Stimulated activated CD4-positive, alpha-beta T cell treated with anti-CD3 and anti-CD28 coated beads, Interleukin-1b, Interleukin-23, amount 100 ng/mL, for 1 hour (primary cell): ENCODE measurements at places on chromosomes 5 and 9.

DNA sequence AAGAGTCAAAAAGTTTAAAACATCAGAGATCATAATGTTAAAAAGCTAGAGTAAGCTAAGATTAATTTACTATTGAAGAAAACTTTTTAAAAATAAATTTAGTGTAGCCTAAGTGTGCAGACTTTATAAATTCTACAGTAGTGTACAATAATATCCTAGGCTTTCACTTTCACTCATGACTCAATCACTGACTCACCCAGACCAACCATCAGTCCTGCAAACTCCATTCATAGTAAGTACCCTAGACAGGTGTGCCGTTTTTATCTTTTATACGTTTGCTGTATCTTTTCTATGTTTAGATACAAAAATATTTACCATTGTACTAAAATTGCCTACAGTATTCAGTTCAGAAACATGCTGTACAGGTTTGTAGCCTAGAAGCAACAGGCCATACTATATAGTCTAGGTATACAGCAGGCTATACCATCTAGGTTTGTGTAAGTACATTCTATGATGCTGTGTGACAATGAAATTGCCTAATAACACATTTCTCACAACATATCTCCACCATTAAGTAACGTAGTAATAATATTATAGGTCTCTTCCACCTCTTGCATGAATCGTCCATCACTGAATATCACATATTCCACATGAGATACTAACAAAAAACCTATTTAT, 59.2 kb downstream of the MEGF9 start:
- DNase-seq = no peak

DNA sequence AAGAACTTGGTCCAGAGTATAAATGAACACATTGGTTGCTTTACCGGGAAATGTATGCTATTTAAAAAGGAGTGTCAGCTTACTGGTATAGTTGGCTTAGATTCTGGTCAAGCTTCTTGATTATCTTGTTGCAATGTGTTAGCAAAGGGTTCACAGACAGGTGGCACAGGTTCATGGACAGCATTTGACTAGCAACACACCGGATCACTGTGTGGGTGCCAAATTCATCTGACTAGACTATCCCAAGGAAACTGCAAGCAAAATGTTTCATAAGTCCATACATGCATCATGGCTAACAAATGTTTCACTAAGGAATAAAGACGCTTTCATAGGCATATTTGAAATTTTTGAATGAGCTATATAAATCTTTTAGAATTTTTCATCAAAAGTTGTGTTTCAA, 274.1 kb downstream of the PLK2 start:
- DNase-seq = no peak

DNA sequence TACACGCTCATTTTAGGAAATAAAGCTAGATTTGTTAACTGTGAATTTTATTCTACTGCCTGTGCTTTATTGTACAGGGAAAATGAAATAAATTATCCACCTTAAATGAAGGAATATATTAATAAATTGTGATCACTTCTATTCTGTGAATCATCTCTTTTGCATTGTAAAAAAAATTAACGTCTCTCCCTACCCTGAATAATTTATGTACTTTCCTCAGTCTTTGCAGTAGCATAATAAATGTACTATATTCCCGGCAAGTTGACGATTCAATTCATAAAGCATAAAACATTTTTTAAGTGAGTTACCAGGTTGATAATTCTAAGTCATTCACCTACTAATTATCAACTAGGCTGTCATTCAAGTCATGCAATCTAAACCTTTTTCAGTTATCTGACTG, 1425.3 kb upstream of the CDH9 start:
- no peak for DNase-seq

DNA sequence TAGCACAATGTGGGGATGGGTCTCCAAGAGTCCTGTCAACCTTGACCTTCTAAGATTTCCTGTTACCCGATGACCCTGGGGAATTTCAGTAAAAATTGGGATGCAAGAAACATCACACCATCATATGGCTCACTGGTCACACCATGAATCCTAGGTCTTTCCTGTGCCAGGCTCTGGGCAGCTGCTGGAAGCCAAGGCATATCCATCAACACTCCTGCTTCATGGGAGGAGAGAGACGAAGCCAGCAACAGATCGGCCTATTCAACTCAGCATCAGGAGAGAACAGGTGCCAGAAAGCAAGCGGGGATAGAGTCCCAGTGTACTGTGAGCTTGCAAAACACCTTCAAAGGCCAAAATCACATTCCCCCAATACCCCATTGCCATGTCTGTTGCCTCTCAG, 6.5 kb upstream of the NEK6 start:
- no peak for DNase-seq

DNA sequence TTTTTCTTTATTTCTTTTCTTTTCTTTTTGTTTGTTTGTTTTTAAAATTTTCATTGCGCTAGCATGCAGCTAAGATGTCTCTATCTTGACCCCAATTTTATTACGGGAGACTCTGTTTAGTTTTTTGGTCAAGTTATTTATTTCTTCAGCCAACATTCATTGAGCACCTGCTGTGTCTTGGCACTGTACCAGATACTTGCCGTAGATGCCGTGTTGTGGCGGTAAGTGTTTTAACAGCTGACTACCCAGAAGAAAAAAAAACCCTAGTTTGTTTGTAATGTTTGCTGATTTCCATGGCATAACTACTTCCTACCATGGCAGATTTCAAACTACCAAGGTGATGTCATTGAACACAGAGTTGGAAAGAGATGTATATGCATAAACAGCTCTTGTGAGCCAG, 65.0 kb downstream of the UGCG start:
- no peak for DNase-seq

DNA sequence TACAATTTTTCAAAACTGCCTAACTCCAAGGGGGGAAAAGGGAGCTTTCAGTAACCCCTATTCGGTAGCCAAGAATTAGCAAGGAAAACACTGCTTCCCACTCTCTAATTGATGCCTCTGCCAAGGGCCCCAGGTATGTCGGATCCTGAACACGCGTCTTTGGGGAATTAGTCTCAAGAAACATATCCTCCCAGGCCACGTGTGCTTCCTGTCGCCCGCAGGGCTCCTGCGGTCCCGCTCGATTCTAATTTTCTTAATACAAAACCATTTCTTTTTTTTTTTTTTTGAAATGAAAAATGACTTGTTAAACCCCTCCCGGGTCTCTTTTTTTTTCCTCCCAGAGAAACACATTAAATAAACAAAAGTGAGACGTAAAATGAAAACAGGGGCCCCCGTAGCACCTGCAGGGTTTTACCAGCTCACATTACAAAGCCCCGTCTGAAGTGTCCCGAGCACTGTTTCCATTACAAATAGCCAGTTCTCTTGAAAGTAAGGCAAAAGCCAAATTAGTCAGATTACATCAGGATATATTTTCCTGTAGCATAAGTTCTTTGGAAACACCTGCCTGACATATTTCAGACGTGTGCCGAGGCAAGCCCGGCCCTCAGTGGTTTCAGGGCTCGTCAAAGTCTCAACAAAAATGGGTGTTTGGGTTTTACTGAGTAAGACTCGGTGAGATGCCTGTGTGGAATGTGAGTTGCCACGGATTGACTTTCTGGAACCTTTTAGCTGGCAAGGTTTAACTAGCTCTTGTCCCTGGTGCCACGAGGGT, 21.5 kb downstream of the SMIM23 start:
- no peak for DNase-seq

GRCh38 chr5:167442922-167443321, 848.5 kb upstream of the WWC1 start:
- DNase-seq = no peak

GRCh38 chr5:124477577-124477976, 268.9 kb downstream of the ZNF608 start:
- DNase-seq = no peak

- no peak for DNase-seq
Observed at GRCh38 chr5:170451747-170452365, 52.0 kb upstream of the KCNIP1 start.

DNA sequence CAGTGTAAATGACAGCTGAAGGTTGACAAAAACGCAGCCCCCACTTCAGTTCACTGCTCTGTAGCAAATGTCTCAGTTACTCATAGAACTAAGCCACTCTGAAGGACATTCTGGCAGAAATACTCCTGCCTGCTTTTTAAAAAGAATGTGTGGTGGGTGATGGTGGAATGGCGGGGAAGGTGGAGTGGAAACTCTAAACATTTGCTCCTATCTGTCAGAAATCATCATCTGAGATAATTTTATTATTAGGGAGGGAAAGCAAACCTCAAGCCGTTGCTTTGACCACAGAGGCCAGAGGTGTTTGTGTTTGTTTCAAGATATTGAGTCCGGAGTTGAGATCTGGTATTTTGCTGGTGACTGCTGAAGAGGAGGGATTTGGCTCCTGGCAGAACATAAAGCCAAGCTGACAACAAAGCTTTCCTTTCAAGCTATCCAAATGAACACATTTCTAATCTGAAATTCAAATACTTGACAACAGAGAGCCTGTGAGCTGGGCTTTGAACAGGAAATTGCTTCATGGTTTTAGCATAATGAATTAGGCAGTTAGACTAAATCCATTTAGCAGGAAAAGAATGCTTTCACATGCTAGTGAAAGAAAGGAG, 362.7 kb downstream of the CSNK1G3 start:
- DNase-seq = no peak

- no peak for DNase-seq
Observed at GRCh38 chr5:172603251-172603806, 37.7 kb upstream of the NEURL1B start.

GRCh38 chr9:17630531-17630949, 51.7 kb downstream of the SH3GL2 start:
- DNase-seq = no peak

GRCh38 chr5:95989283-95990048, 27.8 kb upstream of the ELL2 start:
- DNase-seq = no peak

DNA sequence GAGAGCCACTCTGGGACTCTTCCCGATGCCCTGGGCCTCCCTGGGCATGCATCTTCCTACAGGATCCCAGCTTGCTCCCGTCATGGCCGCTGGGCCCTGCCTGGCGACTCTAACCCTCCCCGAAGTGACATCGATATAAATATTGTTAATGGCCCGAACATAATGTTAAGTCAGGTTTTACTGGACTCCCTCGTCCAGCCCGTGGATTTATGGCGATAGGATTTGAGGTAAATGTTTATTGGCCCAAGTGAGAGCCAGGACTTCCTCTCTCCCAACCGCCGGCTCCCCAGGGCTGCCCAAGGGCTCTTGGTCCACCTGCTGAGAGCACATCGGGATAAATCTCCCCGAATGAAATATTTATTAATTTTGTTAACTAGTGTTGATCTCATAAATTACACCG, 246.3 kb downstream of the PBX3 start:
- DNase-seq = no peak

GRCh38 chr5:91925249-91925648, 542.1 kb upstream of the ARRDC3 start:
- DNase-seq = no peak

- no peak for DNase-seq
Observed at GRCh38 chr5:52727576-52727975, 60.1 kb upstream of the ITGA1 start.

- DNase-seq = no peak
Observed at GRCh38 chr5:36777105-36777757, 99.3 kb upstream of the NIPBL start.

DNA sequence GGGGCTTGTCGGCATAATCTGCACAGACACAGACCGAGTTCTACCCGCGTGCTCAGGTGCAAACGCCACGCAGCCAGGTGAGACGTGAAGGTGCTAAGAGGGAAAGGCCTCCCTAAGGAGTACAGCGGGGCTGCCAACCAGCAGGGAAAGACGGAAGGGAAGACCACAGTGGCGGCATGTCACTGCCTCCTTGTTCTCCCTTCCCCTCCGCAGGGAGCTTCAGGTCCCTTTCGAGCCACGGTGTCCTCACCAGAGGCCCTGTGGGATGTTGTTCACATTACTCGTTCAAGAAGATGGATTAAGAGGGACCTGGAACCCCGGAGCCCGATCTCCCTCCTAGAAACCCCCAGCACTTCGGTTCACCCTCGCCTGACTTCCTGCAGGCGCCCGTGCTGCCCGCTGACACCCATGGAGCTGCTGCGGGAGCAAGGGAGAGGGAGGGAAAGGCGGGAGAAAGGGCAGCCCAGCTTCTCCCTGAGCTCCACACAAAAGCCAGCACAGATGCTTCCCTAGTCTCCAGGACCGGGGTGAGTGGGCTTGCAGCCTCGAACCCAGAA, 686 bp downstream of the BRD9 start:
- no peak for DNase-seq

DNA sequence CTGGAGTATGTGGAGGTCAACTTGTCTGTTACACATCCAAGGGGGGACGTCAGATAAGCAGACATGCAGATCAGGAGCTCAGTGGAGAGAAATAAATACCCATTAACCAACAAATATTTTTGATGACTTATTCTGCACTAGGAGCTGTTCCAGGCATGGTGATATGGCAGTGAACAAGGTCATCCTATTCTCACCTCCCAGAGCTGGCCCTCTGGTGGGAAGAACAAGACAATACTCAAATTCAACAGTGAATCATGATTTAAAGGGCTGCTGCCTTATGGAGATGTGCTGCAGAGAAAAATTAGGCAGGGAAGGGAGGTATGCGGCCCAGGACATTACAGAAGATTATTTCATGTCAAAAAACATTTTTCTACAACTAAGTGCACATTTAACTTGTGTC, 36.5 kb downstream of the SYK start:
- DNase-seq = no peak

- DNase-seq = no peak
Observed at GRCh38 chr9:133778336-133779013, 40.3 kb upstream of the SARDH start.

- DNase-seq = no peak
Observed at GRCh38 chr9:135659252-135659651, 3.9 kb upstream of the LCN9 start.

DNA sequence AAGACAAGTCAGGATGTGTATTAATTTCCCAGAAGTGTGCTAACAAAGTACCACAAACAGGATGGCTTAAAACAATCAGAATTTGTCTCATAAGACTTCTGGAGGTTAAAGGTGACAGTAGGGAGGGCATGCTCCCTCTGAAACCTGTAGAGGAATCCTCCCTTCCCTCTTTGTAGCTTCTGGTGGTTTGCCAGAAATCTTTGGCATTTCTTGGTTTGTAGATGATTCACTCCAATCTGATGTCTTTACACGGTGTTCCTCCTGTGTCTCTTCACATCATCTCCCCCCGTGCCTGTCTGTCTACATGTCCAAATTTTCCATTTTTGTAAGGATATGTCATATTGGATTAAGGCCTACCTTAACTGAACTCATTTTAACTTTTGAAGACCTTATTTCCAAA, 471.5 kb downstream of the ZNF608 start:
- DNase-seq = no peak

DNA sequence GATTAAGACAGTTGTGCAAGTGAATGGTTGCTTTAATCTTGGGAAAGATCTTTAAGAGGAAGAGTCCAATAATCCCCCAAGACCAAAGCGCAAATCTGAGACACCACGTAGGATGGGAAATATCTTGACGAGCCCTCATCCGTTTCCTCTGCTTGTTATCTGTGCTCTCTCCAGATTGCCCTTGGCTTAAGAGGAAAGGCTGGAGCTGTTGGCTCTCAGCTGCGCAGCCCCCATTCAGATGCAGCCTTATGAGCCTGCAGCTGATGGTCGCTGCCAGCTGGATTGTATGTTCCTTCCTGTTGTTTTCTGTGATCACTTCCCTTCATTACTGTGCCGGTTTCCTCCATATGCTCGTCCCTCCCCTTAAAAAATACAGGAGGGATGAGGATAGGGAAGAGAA, 47.7 kb downstream of the PWWP2A start:
- DNase-seq = no peak

- DNase-seq = no peak
Observed at GRCh38 chr9:88873635-88874034, 117.6 kb upstream of the S1PR3 start.
